ENCODE measurements at places on chromosomes 6 and 20.

DNA sequence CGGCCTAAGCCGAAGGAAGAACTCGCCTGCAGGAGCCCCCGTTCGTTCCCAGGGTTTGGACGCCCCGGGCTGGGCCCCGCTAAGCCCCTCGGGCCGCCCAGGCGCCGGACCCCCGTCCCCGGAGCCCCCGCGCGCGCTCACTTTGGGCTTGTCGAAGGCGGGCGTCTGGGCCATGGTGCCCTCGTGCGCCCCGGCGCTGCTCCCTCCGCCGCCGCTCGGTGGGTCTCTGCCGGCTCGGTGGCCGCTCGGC, 140 bp downstream of the ADA start:
- DNase-seq = no peak

GRCh38 chr6:15442467-15442866, 196.6 kb downstream of the JARID2 start:
- DNase-seq = no peak

DNA sequence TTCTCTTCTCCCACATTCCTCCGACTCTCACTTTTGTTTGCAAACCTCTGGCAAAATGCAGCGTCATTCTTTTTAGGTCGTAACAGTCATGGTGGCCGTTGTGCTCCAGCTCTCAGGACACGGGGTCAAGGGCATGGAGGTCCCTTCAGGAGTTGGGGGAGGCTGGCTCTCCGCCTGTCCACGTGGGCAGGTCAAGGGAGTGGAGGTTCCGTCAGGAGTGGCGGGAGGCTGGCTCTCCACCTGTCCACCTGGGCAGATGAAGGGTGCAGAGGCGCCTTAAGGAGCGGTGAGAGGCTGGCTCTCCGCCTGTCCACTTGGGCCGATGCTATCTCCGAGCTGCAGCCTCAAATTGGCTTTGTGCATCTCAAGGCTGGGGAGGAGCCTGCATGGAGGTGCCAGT, 98.0 kb downstream of the ERMARD start:
- DNase-seq = no peak

DNA sequence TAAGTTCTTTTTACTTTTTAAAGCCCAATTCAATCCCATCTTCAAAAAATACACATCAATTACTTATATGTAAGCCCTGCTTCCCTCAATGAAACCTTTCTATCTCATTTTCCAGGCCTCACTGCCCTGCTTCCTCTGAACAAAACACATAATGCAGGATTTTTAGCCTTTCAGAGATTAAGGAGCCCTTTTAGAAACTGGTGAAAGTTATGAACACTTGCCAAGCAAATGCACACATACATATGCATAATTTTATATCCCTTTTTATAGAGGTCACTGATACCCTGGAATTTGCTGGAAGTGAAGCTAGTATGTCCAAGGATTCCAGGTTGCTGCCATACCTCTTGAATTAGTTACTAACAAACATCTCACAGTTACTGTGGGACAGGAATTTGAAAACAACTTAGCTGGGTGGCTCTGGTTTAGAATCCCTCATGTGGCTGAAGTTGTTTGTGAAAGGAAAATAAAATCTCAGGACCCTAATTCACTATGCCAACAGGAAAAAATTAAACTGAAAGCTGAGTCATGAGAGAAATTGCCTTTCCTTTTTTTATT, 75.8 kb downstream of the UBE3D start:
- no peak for DNase-seq

DNA sequence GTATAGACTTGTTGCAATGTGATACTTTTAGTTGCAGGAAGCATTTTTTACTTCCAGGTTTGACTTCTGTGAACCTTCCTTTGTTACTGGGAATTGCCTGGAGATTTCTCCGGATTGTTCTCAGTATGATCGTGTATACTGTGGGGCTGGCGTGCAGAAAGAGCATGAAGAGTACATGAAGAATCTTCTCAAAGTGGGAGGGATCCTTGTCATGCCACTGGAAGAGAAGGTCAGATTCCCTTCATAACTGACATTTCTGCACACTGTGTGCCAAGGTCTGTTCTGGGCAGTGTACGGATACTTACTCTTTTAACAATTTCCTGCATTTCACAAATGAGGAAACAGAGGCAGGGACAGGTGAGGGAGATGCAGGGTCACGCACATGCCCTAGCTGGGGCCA, 9.7 kb downstream of the PCMTD2 start:
- no peak for DNase-seq

DNA sequence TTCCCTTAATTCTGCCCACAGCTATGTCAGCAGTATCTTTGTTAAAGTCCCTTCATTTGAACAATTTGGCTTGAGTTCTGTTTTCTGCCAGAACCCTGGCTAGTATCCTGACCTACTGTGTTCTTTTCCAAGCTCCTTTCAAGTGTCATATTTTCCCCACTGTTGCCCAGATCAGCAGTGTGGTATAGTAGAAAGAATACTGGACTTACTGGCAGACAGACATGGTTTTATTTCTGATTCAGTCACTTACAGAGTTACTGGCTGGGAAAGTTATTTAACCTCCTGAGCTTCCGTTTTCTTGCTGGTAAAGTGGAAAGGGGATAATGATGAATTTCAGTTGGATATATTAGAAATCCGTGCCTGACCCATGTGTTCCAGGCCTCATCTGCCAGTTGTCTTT, 39.8 kb upstream of the RAB23 start:
- DNase-seq = no peak

DNA sequence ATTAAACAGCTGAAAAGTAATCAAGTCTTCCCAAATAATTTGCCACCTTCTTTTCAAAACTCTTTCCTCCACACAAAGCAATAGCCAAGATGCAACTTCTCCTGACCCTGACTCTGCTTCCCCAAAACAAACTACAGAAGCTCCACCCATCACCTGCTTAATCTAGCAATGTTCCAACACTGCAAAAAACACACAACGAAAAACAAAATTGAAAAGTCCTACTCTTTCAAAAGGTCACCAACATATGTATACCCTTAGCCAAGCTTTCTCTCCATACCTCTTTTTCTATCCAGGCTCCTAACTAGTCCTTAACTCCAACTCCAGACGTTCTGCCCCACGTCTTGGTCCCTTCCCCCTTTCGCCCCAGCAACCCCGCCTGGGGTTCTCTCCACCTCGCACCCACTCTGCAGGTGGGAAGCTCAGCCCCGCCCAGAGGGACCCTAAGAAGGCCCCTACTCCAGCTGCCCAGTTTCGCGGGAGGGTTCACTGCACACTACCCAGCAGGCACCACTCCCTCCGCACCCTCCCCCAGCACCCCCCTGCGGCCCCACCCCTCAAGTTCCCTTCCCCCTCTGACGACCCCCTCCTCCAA, 717 bp downstream of the CSNK2A1 start:
- DNase-seq = no peak

GRCh38 chr20:18695175-18695574, 107.3 kb downstream of the DTD1 start:
- no peak for DNase-seq

- peak; percentile 36 for DNase-seq
Observed at GRCh38 chr6:11428895-11429294, 108.7 kb upstream of the TMEM170B start.

DNA sequence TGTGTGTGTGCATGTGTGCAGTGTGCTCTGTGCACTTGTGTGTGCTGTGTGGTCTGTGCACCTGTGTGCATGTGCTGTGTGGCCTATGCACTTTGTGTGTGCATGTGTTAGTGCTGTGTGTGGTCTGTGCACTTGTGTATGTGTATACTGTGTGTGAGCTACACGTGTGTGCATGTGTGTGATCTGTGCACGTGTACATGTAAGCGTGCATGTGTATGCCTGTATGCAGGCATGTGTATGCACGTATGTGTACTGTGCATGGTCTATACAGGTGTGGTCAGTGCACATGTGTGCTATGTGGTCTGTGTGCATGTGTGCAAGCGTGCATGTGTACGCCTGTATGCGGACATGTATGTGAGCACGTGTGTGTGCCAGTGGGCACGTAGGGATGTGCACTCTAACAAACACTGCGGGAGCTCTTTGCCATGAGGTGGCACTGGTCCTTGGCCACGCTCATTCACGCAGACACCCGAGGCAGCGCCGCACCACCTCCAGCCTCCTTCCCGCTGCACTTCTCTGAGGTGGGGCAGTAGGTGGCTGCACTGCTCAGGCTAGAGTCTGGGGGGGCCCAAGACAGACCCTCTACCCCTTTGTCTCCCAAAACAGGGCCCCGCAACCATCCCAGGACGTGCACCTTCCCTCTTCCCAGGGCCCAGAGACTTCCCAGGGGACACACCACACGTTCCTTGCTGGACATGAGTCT, 42.4 kb upstream of the CHRNA4 start:
- DNase-seq = no peak

DNA sequence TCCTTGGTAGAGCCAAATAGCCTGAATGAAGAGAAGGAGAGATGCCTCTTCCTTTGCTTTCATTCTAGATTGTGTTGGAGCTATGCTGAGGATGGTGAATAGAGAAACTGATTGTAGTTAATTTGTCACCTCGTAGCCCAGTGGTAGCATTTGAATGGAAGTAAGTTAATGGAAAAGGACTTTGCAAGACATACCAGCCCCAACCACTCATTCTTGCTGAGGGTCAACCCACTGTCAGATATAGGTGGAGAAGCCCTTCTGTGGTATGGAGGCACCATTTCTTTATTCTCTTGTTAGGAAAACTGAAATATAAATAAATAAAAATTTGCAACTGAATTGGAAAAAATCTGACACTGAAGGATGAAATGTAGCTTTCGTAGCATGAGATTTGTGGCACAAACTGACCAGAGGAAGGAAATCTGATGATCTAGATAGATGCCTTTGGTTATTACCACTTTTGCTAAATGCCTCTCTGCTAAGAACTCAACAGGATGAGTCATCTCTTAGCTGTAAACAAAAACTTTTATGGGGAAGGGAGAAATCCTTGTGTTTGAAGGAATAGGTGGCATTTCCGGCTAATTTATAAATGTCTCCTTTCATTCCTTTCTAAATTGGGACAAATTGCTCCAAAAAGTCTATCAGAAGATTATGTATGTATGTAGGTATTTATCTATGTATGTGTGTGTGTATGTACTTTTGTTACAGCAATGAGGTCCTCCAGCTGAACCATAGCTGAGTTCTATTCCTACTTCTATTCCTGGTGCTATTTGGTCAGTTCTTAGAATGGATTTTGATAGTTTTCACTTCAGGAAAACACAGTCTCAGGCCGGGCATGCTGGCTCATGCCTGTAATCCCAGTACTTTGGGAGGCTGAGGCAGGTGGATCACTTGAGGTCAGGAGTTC, 76.5 kb upstream of the SUPT3H start:
- no peak for DNase-seq

GRCh38 chr6:159680104-159680503, 12.9 kb downstream of the SOD2 start:
- no peak for DNase-seq

- DNase-seq = peak; percentile 66
Observed at GRCh38 chr6:21987501-21987957, 309.3 kb downstream of the PRL start.

GRCh38 chr20:45647441-45648050, 16.5 kb upstream of the WFDC9 start:
- no peak for DNase-seq

GRCh38 chr6:1461207-1461606, 71.8 kb downstream of the FOXF2 start:
- DNase-seq = no peak

GRCh38 chr6:159063549-159063948, 18.8 kb upstream of the TAGAP start:
- DNase-seq = no peak

DNA sequence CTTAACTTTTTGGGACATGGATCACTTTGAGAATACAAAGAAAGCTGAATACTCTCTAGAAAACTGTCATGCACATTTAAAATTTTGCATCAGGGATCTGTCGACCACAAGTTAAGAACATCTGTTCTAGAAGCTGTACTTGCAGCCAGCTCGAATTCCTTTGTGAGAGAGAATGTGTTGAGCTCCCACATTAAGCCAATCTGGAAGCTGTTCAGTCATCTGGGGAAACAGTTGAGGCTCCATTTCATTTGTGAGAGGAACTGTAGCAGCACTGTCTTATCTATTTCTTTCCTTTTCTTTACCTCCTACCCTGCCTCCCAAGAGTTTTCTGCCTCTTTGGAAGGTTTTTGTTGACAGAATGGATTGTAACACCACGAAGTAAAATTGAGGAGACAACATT, 50.8 kb downstream of the KAT14 start:
- no peak for DNase-seq

DNA sequence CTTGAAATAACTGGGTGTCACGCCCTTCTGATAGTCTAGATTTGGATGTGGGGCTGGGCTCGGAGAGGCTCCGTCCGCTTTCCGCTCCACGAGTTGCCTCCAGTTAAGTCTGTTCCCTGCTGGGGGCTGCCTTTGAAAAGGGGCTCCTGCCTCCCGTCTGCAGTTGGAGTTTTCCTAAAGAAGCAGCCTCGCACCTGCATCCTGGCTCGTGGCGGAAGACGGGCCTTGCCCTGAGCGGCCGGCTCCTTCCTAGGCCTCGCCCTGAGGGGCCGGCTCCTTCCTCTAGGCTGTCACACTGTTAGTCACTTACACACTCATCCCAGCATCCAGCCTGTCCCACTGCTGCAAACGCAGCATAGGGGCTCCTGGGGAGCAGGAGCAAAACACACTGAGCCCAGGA, 74.4 kb downstream of the SMOC2 start:
- DNase-seq = no peak

DNA sequence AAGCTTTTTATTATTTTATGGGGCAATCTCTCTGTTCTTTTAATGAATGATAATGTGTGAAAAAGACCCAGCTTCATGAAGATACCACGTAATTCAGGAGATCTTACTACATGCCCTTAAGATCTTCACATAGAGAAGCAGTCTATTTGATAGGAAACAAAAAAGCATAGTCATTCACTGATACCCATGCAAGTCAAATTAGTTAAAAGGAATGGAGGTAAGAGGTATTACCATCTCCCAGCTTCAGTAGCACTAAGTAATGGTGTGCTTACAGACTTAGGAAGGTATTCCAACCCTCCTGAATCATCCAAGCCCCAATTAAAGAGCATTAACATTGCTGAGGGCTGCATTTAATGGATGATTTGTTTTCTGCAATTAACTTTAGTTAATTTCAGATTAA, 364.7 kb downstream of the SYNE1 start:
- DNase-seq = no peak

All from smooth muscle cell of the brain vasculature (primary cell).